OCI-LY7 (cell line): ENCODE measurements at places on chromosomes 12 and 14. TPM values are rescaled to one million over a fixed set of nuclear protein-coding genes. Genes with fewer than 3 reads are reported as not detected.

- no peak for DNase-seq
Observed at GRCh38 chr12:122063694-122064024, 14.9 kb upstream of the MLXIP start.

DNA sequence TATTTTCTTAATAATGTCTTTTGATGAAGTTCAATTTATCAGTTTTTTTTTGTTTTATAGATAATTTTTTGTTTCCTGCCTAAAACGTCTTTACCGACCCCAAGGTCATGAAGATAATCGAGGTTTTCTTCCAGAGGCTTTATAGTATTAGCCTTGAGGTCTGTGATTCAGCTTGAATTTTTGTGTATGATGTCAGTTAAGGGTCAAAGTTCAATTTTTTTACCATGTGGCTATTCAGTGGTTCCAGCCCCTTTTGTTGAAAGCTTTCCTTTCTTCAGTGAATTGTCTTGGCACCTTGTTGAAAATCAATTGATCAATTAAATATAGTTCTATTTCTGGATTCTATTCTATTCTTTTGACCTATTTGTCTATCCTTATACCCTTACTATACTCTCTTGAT, 3.2 kb upstream of the MGST1 start:
- no peak for DNase-seq

- no peak for DNase-seq
Observed at GRCh38 chr12:12716151-12716792, 896 bp upstream of the CDKN1B start.

TOMM20L gene
- not detected in 2 replicates for total RNA-seq
